Mononuclear cell (primary cell): ENCODE measurements at places on chromosomes 11 and 22. TPM values are rescaled to one million over a fixed set of nuclear protein-coding genes. Genes with fewer than 3 reads are reported as not detected.

The USP2 gene
- under 0.01 TPM for total RNA-seq

The PRAME gene
- total RNA-seq: not detected

The GAL3ST3 gene
- total RNA-seq: not detected

The GGTLC2 gene
- total RNA-seq: not detected

The CREB3L1 gene
- 0.10 TPM for total RNA-seq

The F2 gene
- not detected for total RNA-seq

The OR52H1 gene
- 0.63 TPM for total RNA-seq

The OR51B2 gene
- total RNA-seq: not detected

The GPR83 gene
- 0.10 TPM for total RNA-seq

The SPI1 gene
- 202 TPM for total RNA-seq

The MOGAT2 gene
- not detected for total RNA-seq

The C11orf91 gene
- not detected for total RNA-seq

The OSM gene
- total RNA-seq: 240 TPM

The ADAMTS15 gene
- not detected for total RNA-seq

The OR52E8 gene
- total RNA-seq: not detected

The PDE2A gene
- total RNA-seq: 3.7 TPM

The SLC29A2 gene
- total RNA-seq: 1.2 TPM

The POU2AF2 gene
- total RNA-seq: not detected

The ASRGL1 gene
- total RNA-seq: 6.0 TPM
